Amniotic stem cell (primary cell): ENCODE measurements at places on chromosomes 6 and 20.

DNA sequence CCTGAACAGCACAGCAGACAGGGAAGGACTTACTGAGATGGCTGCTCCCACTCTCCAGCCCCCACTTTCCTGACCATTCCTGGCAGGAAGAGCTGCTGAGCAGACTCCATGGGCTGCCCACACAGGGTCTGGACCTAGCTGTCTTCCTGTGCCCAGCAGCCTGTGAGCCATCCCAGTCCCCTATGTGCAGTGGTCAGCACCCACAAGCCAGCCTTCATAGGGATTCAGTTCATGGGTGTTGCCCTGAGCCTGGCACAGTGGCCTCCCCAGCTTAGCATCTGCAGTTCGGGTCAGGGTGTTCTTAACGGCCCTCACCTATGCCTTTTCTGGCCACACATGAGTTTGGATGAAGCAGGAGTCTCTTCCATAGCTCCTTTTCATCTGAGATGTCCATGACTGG, 32.0 kb downstream of the UBD start:
- DNase-seq: no peak

GRCh38 chr20:157154-157553, at the start of gene DEFB127:
DEFB127 (plus strand) TSS chr20:157454; CDS start chr20:157545, 91 bp downstream.
- DNase-seq: no peak

DNA sequence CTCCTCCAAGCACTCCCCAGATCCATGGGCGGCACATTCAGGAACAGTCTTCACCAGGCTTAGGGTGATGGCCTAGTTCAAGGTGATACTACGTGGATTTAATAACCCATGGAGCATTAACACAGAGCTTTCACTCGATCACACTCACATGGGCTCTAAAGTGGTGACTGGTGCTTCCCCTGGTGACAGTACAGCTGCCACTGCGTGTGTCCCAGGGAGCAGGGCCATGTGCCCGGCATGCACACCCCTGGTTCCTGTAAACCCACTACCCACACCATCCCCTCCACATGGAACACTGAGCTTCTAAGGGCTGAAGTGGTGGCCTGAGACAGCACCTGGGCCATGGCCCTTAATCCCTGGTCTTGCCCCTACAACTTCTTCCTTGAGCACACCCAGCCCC, 27.8 kb upstream of the APMAP start:
- no peak for DNase-seq

DNA sequence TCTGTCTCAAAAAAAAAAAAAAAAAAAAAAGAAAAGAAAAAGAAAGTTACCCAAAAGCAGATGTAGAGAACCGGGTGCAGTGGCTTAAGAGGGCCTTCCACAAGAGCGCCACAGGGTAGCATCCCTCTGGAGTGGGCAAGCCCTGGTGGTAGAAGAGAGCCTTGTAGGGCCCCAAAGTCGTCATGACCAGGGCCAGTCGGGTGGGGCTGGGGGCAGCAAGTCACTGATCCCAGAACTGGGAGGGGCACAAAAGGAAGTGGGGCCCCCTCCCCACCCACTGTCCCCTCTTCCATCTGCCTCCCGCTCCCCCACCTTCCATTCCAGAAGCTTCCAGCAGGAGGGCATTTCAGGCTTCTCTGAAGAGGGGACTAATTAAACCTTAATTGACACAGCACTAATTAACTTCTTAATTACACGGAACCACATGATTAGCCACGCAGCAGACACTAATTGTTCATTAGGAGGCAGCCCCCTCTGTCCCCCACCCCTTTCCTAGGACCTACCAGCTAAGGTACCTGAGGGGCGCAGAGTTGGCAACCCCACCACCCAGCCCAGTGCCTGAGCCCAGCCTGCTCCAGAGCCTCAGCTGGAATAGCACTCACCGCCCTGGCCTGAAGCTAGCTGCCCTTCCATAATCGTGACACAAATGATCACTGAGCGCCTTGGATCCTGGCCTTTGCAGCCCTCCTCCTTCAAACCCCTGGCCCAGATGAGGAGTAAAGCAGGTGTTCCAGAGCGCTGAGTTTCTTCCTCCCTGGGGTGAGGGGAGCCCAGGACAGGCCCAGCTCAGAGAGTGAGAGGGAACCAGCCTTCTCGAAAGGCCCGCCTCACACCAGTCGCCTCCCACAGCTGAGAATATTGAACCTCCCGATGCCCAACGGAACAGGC, 34.8 kb downstream of the MDFI start:
- DNase-seq: no peak

GRCh38 chr6:104771258-104771832, 88.4 kb downstream of the HACE1 start:
- DNase-seq: no peak
